ENCODE measurements at places on chromosomes 5 and 9.

DNA sequence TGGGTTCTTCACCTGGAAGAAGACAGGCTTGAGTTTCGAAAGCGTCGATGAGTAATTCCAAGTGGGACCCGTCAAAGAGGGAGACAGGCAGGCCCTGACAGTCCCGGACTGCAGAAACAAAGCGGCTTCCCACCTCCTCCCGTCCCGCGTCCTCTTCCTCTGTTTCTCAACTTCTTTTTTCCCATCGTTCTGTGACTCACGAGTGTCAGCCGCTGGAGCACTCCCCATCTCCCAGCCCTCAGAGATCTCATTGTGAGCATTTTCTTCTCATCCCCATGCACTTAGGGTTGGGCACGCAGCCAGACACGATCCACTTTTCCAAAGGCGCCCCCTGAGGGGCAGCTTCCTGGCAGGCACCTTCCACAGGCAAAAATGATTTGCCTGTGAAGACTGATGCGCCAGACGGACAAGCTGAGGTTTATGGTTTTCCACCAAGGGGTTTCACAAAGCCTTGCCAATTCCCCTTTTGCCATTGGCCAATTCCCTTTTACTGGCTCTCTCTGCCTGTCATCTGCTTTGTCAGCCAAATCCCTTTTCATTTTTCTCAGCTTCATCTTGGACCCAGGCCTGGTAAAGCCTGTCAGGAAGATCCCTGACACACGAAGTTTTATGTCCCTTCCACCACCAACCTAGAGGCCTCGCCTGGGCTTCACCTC, 86.5 kb upstream of the ANKRD55 start:
- no peak for DNase-seq

DNA sequence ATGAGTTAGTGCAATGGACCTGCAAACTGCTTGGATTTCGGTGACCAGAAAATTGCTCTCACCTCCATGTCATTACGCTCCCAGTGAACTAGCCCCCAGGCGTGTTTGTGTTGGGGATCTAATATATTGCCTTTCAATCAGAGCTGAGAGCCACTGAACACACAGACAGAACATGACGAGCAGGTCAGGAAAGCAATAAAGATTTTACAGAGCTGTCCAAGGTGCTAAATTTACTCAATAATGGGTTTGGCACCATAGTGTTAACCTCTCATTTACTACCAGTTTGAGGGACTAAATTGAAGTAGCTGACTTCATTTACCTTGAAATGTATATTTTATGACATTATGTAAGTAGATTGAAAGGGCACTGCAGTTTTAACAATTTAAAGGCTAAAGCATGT, 383.0 kb downstream of the EBF1 start:
- DNase-seq, result no peak

- no peak for DNase-seq
Measured at GRCh38 chr9:82558346-82558745, 504.6 kb downstream of the RASEF start.

GRCh38 chr9:127035423-127035822, 87.0 kb downstream of the ANGPTL2 start:
- DNase-seq, result no peak

DNA sequence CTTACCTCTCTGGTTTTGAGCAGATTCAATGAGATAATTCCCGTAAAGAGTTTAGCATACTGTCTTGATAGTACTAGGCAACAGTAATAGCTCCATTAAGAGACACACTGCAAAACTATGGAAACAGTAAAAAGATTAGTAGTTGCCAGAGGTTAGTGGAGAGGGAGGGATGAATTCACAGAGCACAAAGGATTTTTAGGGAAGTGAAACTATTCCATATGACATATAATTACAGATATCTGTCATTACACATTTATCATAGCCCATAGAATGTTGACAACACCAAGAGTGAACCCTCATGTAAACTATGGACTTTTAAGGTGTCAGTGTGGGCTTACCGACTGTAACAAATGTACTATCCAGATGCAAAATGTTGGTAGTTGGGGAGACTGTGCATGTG, 176.4 kb upstream of the PLCXD3 start:
- DNase-seq, result no peak

GRCh38 chr5:168570490-168571328, 8.5 kb downstream of the PANK3 start:
- no peak for DNase-seq

GRCh38 chr9:137406876-137407589, 15.9 kb downstream of the EXD3 start:
- DNase-seq, result peak; percentile 51

DNA sequence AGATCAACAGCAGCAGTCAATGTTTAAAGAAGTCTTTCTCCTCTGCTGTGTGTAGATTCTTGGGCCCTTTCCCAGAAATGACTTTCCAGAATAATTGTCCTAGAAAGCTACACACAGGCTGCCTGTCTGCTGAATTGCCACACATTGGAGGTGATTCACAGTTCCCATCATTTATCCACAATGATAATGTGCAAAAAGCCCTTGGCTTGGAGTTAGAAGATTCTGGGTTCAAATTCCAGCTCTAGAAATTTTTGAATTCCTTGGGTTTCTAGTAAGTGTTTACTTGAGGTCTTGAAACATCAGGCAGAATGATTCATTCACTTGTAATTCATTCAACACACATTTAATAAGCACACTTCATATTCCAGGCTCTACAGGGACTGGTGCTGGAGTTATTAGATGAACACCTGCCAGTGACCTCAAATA, 28.6 kb upstream of the EPB41L4B start:
- DNase-seq, result peak; percentile 59

GRCh38 chr9:136856079-136856476, 3.9 kb downstream of the MAMDC4 start:
- no peak for DNase-seq

DNA sequence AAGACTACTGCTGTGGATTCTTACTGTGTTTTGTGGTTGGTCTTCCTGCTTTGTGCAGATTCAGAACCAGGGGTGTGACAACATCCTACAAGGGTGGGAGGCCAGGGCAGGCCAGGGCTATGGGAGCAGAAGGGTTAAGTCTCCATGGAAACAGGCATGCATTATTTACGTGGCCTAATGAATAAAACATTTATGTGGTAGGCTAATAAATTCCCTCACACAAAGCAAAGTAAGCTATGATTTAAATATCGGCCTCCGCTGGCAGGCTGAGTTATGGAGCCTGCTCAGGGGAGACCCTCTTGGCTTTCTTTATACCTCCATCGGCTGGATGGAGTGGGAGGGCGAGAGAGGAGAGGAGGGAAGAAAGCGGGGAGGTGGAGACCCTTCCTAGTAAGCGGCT, 230.3 kb upstream of the MVB12B start:
- no peak for DNase-seq
